Gastroesophageal sphincter (tissue), 4 donors: ENCODE measurements at places on chromosomes 2 and 18. TPM values are rescaled to one million over a fixed set of nuclear protein-coding genes. Genes with fewer than 3 reads are reported as not detected.

- ATAC-seq, result no peak
Measured at GRCh38 chr2:219752726-219753125, 125.3 kb downstream of the SLC4A3 start.

GRCh38 chr18:25322806-25323205 is 29.2 kb downstream of the ZNF521 start:
- no peak for ATAC-seq

GRCh38 chr2:53422979-53423378 is 344.6 kb upstream of the CHAC2 start:
- no peak for ATAC-seq

GRCh38 chr2:39091543-39091942 is 29.3 kb downstream of the SOS1 start:
- no peak for ATAC-seq

- ATAC-seq, result no peak
Measured at GRCh38 chr2:230723363-230723762, 10.7 kb downstream of the CAB39 start.

DNA sequence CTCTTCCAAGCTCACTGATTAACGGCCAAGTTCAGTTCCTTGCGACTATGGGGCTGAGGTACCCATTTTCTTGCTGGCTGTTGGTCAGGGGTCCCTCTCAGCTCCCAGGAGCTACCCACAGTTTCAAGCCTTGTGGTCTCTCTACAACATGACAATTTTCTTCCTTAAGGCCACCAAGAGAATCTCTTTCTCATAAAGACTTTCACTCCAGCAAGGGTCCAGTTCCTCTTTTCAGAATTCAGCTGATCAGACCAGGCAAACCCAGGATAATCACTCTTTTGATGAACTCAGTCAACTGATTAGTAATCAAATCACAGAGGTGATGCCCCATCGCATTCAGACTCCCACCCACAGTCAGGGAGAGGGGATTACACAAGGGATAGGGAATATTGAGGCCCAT is 129.7 kb downstream of the IRS1 start:
- no peak for ATAC-seq

DNA sequence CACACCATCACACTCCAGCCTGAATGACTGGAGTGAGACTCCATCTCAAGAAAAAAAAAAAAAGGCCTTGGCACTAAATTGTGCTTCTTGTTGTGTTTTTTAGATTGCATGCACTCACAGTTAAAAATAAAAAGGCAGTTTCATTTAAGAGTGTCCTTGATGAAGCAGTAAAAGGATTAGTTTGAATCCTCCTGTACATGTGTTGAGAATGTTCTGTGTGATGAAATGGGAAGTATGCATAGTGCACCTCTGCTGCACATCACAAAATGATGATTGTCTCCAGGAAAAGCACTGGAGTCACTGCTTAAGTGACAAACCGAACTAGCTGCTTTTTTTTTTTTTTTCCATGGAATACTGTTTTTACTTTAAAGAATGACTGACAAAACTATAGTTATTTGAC is 23.1 kb downstream of the DYSF start:
- no peak for ATAC-seq

GRCh38 chr2:150293771-150294170 is 193.7 kb downstream of the RND3 start:
- no peak for ATAC-seq

DNA sequence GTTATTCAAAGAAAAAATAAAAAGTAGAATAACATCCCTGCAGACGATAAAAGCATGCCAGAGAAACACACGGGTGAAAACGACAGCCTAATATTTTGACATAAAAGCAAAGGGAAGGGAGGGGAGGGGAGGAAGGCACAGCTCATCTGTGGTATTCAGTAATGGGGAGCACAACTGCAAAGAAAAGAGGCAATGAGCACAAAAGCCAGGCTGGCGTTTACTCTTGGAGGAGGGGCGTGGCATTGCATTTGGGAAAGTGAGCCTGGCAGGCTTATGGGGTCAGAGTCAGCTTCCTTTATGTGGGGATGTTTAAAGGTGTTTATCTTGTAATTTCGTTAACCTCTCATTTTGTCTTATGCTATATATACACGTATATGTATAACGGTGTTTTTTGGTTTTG is 53.2 kb downstream of the STEAP3 start:
- ATAC-seq, result no peak

- no peak for ATAC-seq
Measured at GRCh38 chr2:100178085-100178788, 35.8 kb upstream of the AFF3 start.

The FZD7 gene
- total RNA-seq, result 15.9 TPM

The CFC1 gene
- 0.54 TPM for total RNA-seq
